ENCODE measurements at places on chromosomes 3 and 15.
A peak's percentile ranks its signal among the peaks of the same experiment; 100 is the strongest.

GRCh38 chr3:196639483-196640296 is at the start of gene NRROS:
NRROS (plus strand) TSS chr3:196639694; CDS start chr3:196654540, 14,846 bp downstream.
- peak; percentile 42 for DNase-seq
- peak within 1 kb of the TSS; percentile 95 for H3K27ac ChIP-seq
- peaks cover 55% of the 10 kb centered on the region for H3K4me1 ChIP-seq
- peaks cover 19% of the 10 kb centered on the region for H3K36me3 ChIP-seq
- no peaks in the 10 kb centered on the region for H3K27me3 ChIP-seq
- H3K4me3 ChIP-seq, result peak within 1 kb of the TSS; percentile 95

GRCh38 chr3:32973982-32974381 is 22.5 kb downstream of the CCR4 start:
- H3K27ac ChIP-seq, result peak overlapping the region; percentile 51
- no peaks in the 10 kb centered on the region for H3K27me3 ChIP-seq
- H3K4me3 ChIP-seq, result peak overlapping the region; percentile 34
- peaks cover 22% of the 10 kb centered on the region for H3K4me1 ChIP-seq
- no peak for DNase-seq

DNA sequence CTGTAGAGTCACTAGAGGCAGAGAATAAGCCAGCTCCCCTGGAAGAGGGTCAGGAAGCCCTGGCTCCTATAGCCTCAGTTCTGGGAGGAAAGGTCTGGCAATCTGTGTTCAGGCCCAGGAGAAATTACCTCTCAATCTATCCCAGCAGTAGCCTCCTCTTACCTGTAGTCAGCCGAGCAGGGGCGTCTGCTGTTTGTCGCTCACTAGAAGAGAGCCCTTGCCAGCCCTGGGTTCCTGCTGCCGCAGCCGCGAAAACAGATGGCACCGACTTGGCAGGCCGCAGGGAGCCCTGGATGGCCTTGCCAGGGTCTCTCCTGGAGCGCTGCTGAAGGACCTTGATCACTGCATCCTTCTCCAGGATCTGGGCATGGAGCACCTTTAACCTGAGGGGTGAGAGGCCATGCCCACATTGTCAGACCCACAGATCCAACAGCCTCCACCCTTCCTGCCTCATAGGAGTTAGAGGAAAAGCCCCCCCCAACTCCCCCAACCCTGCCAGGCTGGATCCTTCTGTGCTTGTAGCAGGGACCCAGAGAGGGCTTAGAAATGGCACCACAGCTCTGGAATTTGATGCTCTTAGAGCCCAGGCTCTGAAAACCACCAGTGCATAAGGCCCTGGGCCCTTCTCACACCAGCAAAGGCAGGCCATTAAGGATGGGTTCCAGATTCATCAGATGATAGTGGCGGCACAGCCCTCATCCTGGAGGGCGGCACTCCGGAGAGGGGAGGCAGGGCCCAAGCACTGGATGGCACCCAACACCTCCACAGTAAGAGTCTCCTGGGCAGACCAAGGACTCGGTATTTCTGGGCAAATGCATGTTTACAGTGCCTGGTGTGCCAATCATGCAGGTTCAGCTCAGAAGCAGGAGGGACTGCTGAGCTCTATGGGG is 14.9 kb downstream of the AMOTL2 start:
- H3K27ac ChIP-seq, result no peak overlapping the region
- H3K4me3 ChIP-seq, result no peak overlapping the region
- peaks cover 10% of the 10 kb centered on the region for H3K4me1 ChIP-seq
- H3K27me3 ChIP-seq, result no peaks in the 10 kb centered on the region
- DNase-seq, result no peak

GRCh38 chr15:62599791-62600777 is 435.0 kb upstream of the C2CD4B start:
- H3K4me1 ChIP-seq, result no peaks in the 10 kb centered on the region
- peaks cover 49% of the 10 kb centered on the region for H3K27me3 ChIP-seq
- no peak overlapping the region for H3K27ac ChIP-seq
- no peak overlapping the region for H3K4me3 ChIP-seq

GRCh38 chr15:81011593-81011992 is 10.9 kb downstream of the TLNRD1 start:
- DNase-seq, result no peak
- peaks cover 4% of the 10 kb centered on the region for H3K36me3 ChIP-seq
- no peaks in the 10 kb centered on the region for H3K27me3 ChIP-seq

- H3K27me3 ChIP-seq, result no peaks in the 10 kb centered on the region
- peak overlapping the region; percentile 6 for H3K4me3 ChIP-seq
- DNase-seq, result no peak
- peaks cover 42% of the 10 kb centered on the region for H3K36me3 ChIP-seq
Observed at GRCh38 chr3:15325228-15325627, 7.2 kb downstream of the SH3BP5 start.

DNA sequence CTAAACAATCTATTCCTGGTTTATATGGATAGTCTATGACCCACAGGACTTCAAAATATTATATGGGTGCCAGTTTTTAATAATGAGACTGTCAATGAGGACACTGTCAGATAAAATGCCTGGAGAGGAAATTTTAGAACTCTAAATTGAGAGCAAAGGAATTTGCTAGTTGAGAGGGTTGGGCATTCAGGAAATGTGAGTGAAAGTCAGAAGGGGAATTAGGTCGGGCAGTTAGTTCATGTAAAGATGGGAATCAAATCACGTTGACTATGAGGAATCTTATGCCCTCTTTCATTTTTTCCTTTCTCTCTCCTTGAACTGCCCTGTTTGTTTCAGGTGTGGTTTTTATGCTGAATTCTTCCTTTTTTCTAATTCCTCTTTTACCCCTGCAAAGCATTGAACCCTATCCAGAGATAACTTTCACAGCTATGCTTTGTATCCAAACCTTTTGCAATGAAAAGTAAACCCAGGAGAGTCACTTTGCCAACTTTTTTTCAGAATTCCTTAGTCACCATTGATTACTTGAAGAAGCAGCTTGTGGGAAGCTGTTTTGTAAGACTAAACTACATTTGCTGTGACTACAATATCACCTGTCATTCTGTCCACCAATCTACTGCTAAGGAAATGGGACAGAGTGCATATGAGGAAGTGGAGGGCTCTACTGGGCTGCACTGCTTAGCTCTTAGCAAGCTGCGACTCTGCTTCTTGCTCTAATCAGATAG is 27.8 kb downstream of the CHP1 start:
- H3K27ac ChIP-seq, result no peak overlapping the region
- no peak overlapping the region for H3K4me3 ChIP-seq
- H3K4me1 ChIP-seq, result no peaks in the 10 kb centered on the region
- H3K36me3 ChIP-seq, result peaks cover 31% of the 10 kb centered on the region
- DNase-seq, result no peak
- no peaks in the 10 kb centered on the region for H3K27me3 ChIP-seq

Data from effector memory CD8-positive, alpha-beta T cell (primary cell).